ENCODE measurements at places on chromosomes 12 and 14. TPM values are rescaled to one million over a fixed set of nuclear protein-coding genes. Genes with fewer than 3 reads are reported as not detected.
A peak's percentile ranks its signal among the peaks of the same experiment; 100 is the strongest.

- no peak for DNase-seq
Measured at GRCh38 chr14:99671235-99672224, 12.6 kb upstream of the CYP46A1 start.

- no peak for DNase-seq
Measured at GRCh38 chr14:35304812-35305462, 12.8 kb downstream of the PSMA6 start.

DNA sequence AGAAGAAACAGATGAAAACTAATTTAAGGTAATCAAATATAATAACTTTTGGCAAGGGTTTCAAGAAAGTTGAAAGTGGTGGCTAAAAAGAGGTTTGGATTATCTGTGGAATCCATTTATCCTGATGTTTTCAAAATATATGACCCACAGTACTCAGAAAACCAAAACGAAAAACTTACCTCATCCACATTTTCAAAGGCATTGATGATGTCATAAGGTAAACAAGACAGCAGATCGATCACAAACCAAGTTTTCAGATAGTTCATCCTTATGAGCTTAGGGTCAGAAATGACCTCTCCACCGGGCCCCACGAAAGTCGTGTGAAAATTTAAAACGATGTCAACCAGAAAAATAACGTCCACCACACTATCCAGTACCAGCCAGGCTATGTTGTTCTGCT lies 64.6 kb downstream of the KCNH5 start:
- DNase-seq, result no peak

TMEM63C gene
- not detected for total RNA-seq

C12orf60 gene
- total RNA-seq, result 1.1 TPM

- DNase-seq, result no peak
Measured at GRCh38 chr12:92810370-92810769, 107.6 kb downstream of the PLEKHG7 start.

DNA sequence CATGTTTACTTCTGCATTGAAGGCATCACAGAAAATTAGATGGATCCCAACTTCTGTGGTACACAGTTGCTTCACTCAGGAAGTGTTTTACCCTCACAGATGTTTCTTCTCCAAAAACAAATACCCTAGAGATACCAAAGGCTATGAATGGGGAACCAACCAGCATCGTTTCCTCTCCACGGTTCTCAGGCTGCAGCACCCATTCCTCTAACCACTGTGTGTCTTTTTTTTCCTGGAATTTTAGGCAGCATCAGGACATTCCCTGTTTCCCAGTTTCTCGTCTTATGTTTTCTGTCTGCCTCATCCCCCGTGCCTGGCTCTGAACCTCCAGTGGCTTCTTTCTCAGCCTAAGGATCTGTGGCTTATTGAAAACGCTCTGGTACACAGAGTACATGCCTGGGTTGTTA lies 72.0 kb upstream of the TBX5 start:
- DNase-seq, result no peak

TMEM253 gene
- not detected for total RNA-seq

SPTSSA gene
- 21.6 TPM for total RNA-seq

DNA sequence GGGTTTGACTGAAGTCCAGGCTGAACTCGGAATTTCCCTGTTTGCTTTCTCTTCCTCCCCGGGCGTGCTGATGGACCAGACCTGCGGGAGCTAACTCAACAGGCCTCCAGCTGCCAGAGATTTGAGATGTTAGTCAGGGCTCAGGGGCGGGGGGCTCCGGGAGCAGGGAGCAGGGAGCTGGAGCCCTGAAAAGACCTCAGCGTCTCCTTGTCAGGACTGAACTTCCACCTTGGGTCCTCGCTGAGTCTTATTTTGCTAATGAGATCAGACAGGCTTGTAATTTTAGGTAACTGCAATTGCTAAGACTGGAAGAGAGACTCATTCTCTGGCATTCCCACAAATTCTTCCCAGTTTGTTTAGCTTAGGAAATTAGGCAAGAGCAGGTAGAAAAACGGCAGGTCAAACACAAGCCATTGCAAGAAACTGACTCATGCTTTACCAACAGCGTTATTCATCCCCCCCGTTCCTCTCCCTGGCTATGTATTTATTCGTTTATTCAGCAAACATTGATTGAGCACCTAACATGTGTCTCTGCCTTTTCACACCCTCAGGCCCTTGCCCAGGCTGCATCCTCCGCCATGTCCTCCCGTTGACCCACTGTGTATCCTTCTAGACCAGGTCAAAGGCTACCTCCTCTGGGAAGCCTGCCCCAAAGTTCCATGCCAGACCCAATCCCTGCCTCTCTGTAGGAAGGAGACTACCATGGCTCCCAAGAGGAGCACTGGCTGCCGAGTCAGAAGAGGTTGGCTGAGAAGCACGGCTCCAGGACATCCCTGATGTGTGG lies 80.4 kb upstream of the DIO3 start:
- DNase-seq, result no peak

DNA sequence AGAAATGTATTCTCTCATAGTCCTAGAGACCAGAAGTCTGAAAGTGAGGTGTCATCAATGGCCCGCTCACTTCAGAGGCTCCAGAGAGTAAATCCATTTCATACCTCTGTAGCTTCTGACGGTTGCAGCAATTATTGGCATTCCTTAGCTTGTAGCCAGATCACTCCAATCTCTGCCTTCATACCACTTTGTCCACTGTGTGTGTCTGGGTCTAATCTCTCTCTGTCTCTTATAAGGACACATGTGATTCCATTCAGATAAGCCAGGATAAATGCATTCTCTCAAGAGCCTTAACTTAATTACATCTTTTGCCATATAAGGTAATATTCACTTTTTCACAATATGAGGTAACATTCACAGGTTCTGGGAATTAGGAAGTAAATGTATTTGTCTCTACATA lies 365.7 kb downstream of the GXYLT1 start:
- DNase-seq, result no peak

MANSC4 gene
- 0.65 TPM for total RNA-seq

OTOGL gene
- total RNA-seq, result 2.0 TPM

GLI1 gene
- 1.1 TPM for total RNA-seq

EID3 gene
- 12.7 TPM for total RNA-seq

GRCh38 chr12:9883175-9883574 lies 1.9 kb downstream of the KLRF2 start:
- DNase-seq, result no peak

DNA sequence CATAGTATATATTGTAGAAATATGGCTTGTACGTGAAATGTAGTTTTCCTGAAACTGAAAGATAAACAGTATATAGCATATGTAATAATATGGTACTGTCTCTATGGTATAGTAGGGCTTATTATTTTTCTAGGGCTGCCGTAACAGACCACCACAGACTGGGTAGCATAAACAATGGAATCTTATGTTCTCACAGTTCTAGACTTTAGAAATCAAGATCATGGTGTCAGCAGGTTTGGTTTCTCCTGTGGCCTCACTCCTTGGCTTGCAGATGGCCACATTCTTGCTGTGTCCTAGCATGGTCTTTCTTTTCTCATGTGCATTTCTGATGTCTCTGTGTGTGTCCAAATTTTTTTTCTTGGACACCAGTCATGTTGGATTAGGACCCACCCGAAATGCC lies 155.8 kb downstream of the TMTC2 start:
- DNase-seq, result no peak

- no peak for DNase-seq
Measured at GRCh38 chr12:117035287-117035686, 63.9 kb downstream of the TESC start.

KSR2 gene
- 5.2 TPM for total RNA-seq

- no peak for DNase-seq
Measured at GRCh38 chr14:21256539-21257393, 12.5 kb downstream of the HNRNPC start.

GRCh38 chr14:24232645-24233537 lies at the start of gene GMPR2:
GMPR2 (plus strand) TSS chr14:24232929; CDS start chr14:24233254, 325 bp downstream.
- DNase-seq, result no peak

DNA sequence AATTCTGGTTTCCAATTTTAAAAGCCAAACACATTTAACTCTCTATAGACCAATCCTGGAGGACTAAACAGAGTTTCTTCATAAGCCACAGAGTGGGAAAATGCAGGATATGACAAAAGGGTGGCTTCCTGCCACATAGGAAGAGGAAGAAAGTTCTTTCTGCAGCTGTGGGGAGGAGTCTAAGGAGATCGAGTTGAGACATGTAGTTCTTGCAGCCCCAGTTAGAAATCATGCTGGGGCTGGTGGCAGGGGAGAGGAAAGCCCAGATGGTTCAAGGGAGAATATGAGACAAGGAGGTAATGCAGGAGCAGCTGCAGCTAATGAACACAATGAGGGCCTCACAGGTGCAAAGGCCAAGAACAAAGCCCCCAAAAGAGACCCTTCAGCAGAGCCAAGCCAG lies 85.0 kb upstream of the ARID2 start:
- DNase-seq, result peak; percentile 26

DNA sequence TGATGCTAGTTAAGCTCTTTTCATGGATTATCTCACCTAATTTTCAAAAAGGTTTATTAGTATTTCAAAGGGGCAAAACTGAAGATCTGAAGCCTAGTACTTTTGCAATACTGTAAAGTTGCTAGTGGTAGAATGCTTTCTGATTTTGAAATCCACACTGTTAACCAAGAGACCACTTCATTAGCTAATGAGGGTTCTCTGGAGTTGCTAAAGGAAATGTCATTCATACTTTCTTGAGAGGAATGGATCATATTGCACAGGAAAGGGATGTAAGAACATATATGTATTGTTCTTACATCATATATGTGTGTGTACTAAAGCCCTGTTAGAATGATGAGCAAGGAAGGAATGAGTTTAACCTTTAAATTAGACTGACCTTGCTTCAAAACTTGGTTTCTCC lies 39.0 kb upstream of the LDHB start:
- no peak for DNase-seq

GRCh38 chr12:22353615-22354325 lies 19.3 kb upstream of the ST8SIA1 start:
- DNase-seq, result no peak

MYRFL gene
- total RNA-seq, result not detected

GRCh38 chr14:63800083-63800482 lies 52.7 kb upstream of the SYNE2 start:
- no peak for DNase-seq

GRCh38 chr12:46224386-46224785 lies 44.5 kb downstream of the SLC38A1 start:
- DNase-seq, result no peak

FGD4 gene
- 44.8 TPM for total RNA-seq

DNA sequence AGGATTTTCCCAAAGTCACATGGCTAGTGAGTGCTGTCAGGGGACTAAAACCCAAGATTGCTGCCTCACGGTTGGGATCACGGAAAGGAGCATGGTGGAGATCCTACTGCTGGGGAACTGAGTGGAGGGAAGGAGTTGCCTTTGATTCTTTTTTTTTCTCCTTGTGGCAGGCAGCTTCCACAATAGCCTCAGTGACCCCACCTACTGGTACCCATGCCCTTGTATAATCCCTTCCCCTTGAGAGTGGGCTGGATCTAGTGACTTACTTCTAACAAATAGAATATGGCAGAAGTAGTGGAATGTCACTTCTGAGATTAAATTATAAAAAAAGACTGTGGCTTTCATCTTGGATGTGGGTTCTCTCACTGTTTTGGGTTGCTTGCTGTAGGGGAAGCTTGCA lies 135.7 kb downstream of the DICER1 start:
- no peak for DNase-seq

DNA sequence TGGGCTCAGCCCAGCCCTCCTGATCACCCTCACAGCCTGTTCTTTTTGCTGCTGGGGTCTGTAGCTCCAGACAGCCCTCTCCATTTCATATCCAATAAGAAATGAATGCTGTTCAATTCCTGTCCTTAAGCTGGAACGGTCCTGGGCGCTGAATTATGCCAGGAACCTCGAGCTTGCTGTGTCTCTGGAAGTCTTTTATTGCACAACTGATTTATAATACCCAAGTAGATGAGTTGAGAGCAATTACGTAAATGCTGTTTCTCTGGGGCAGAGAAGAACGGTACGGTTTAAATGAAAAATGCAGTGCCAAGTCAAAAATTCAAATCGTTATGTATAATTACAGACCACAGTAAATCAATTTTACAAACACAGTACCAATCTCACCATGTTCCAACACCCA lies 161.0 kb downstream of the SAMD4A start:
- DNase-seq, result no peak

HCAR1 gene
- total RNA-seq, result not detected

DNA sequence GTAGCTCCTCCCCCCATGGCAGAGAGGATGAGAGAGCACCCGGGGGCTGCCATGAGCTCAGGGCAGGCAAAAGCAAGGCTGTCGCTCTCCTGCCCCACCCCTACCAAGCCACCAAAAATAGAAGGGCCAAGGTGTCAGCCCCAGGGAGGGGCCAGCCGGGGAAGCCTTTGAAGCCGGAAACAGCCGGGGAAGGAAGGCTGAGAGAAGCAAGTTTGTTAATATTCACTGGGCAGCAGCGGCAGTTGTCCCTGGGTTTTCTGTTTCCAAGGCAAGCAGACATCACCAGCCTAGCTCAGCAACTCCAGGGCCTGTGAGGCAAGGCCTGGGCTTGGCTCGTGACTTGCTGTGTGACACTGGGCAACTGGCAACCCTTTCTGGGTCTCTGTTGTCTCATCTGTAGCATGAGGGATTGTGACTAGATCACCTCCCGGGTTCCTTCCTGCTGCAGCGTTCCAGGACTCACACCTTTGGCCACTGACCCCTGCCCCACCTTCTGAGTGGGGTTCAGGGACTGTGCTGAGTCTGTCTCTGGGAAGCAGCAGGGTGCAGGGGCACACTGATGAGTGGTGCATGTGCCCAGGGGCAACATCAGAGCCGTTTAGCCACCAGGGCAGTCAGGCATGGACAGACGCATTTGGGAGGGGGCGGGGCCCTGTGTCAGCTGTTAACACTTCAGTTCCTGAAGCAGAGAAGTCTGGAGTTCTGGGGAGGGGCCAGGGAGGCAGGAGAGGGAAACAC lies 24.3 kb downstream of the SYNDIG1L start:
- no peak for DNase-seq

- DNase-seq, result peak; percentile 85
Measured at GRCh38 chr14:60723907-60724618, at the start of gene SIX4. SIX4 (minus strand) TSS chr14:60724351; CDS start chr14:60724074, 277 bp downstream.

DNA sequence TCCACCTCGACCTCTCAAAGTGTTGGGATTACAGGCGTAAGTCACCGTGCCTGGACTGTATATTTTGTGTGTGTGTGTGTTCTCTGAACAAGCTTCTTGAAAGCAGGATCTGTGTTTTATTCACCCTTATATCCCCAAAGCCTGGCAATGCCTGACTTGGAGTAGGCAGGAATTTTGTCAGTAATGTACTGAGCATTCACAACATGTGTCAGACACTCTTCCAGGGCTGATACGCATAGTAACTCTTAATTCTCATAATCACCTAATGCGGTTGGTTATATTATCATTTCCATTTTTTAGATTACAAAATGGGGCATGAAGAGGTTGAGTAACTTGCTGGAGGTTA lies 50.4 kb upstream of the PLEKHG3 start:
- no peak for DNase-seq

IRF9 gene
- total RNA-seq, result 46.1 TPM

PLD4 gene
- total RNA-seq, result 0.11 TPM

DNA sequence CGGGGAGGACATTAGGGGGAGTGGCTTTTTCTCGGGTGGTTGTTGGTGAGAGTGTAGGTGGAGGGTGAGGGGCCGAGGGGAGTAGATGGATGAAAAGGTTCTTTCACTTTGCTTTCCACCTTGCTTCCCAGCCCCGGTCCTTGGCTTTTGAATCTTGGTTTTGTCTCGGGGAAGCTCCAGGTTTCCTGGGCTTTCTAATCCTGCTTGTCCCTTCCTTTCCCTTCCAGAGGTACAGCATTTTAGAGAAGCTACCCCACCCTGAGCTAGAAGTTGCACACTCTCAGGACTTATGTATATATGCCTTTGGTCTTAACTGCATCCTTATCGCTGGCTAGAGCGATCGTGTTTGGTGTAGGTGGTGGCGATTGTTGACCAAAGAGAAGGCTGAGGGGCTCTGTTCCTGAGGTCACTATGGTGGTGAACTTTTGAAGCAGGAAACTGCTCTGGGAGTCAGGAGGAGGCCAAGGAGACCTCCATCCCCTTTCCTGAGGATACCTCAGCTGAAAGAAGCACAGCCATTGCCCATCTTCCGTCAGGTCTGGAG lies 862 bp downstream of the PIP4K2C start:
- no peak for DNase-seq

FAIM2 gene
- 0.12 TPM for total RNA-seq

Measured in endothelial cell of umbilical vein (primary cell).